ENCODE measurements at places on chromosomes 12 and 14. TPM values are rescaled to one million over a fixed set of nuclear protein-coding genes. Genes with fewer than 3 reads are reported as not detected.
A peak's percentile ranks its signal among the peaks of the same experiment; 100 is the strongest.

The ASPG gene
- 1.8 TPM for total RNA-seq

The JPH4 gene
- total RNA-seq: 0.63 TPM

- no peak for DNase-seq
- no peaks in the 10 kb centered on the region for H3K27me3 ChIP-seq
- peaks cover 7% of the 10 kb centered on the region for H3K36me3 ChIP-seq
- no peak overlapping the region for H3K27ac ChIP-seq
- peaks cover 17% of the 10 kb centered on the region for H3K4me1 ChIP-seq
These were observed 40.7 kb downstream of the R3HDM2 start for GRCh38 chr12:57390174-57390573.

DNA sequence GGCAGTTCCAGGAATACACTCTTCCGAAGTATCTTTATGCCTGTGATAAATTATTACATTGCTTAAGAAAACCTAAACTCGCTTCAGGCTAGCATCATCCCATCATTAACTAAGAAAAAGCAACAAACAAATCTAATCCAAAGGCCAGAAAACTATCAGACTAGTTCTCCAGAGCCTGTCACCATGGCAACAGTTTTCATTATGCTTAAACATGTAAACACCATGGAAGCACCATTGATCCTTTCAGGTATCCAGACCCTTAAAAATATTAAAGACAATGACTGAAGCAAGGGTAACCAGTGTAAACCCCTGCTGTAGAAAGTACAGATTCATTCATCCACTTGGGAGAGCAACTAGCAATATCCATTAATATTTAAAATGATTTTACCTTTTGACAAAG, 9.8 kb downstream of the DAD1 start:
- no peaks in the 10 kb centered on the region for H3K27me3 ChIP-seq
- peaks cover 8% of the 10 kb centered on the region for H3K36me3 ChIP-seq
- DNase-seq: no peak

DNA sequence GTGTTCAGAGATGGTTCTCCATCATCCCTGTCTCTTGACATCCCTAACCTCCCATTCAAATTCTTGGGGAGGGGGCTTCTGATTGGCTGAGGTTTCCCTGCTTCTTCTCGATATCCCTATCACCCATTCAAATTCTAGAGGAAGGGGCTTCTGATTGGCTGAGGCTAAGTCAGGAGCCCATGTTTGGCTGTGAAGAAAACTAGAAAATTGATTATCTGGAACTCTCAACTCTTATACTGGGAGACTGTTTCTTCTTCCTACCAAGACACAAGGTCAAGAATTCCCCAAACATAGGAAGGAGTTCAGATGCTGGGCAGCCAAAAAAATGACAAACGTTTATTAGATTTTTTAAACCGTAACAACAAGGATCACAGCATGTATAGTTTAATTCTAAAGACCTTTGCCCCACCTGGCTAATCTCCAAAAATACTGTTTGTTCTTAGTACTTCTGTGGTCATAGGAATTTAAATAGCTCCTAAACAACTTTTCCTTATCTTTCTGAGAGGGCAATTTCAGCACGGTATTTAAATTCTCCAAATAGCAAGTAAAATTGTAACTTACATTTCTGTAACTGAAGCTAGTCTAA, 26.4 kb downstream of the SPIC start:
- no peak for DNase-seq
- peaks cover 66% of the 10 kb centered on the region for H3K27me3 ChIP-seq
- no peaks in the 10 kb centered on the region for H3K4me1 ChIP-seq
- H3K36me3 ChIP-seq: no peaks in the 10 kb centered on the region
- no peak overlapping the region for H3K4me3 ChIP-seq

GRCh38 chr14:37411079-37411735, 183.8 kb downstream of the FOXA1 start:
- H3K27me3 ChIP-seq: no peaks in the 10 kb centered on the region
- no peaks in the 10 kb centered on the region for H3K36me3 ChIP-seq
- no peak overlapping the region for H3K4me3 ChIP-seq
- H3K27ac ChIP-seq: no peak overlapping the region
- no peaks in the 10 kb centered on the region for H3K4me1 ChIP-seq

DNA sequence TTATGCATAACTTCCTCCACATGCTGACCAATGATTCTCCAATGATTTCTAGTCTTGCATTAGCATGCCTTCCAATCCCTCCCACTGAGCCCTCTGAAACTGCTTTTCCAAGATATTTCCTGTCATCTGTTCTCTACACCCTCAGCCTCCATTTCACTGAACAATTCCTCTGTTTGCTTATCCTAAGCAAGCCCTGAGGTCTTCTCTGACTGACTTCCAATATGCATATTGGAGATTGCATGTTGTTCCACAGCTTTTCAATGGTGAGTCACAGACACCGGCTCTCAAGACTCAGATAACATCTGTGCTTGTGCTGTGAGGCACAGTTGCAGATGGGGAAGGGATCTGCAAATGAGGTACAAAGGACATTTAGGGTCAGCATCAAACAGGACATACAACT, 141.0 kb downstream of the SLC16A7 start:
- peak; percentile 68 for DNase-seq
- no peaks in the 10 kb centered on the region for H3K4me1 ChIP-seq
- no peaks in the 10 kb centered on the region for H3K27me3 ChIP-seq
- no peaks in the 10 kb centered on the region for H3K36me3 ChIP-seq
- no peak overlapping the region for H3K4me3 ChIP-seq

GRCh38 chr12:104526751-104527150, 70.0 kb downstream of the CHST11 start:
- H3K4me1 ChIP-seq: peaks cover 49% of the 10 kb centered on the region
- H3K27me3 ChIP-seq: no peaks in the 10 kb centered on the region
- DNase-seq: no peak
- H3K4me3 ChIP-seq: no peak overlapping the region
- H3K27ac ChIP-seq: peak overlapping the region; percentile 71
- H3K36me3 ChIP-seq: no peaks in the 10 kb centered on the region

DNA sequence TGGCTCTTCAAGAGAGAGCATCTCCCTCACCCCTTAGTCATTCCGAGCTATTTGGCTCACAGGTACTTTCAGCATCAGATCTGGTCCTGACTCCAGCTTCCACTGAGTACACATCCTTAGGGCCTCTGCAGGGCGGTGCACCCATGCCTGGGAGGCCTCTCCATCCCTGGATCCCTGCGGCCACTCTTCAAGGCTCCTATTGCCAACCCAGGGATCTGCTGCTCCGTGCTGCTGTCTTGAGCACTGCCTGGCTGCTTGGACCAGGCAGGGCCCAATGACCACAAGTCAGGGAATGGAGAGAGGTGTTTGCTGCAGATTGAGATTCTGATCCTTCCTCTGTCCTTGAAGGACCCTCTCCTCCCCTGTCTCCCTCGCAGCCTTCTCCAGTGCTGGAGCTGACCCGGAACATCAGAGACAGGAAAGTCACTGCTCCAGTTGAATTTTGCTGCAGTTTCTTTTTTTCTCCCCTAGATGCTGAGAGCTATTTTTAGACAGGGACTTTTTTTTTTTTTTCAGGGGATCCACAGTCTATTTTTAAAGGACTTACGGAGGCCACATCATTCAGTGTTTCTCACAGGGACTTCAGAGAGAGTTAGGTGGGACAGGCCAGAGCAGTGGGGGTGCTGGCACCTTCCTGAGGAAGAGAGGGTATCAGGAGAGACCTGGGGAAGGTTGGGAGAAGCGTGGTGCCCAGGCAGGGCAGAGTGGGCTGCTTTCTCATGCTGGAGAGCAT, 50.1 kb upstream of the KCNA1 start:
- no peak for DNase-seq
- H3K36me3 ChIP-seq: no peaks in the 10 kb centered on the region
- peak overlapping the region; percentile 57 for H3K27ac ChIP-seq
- no peak overlapping the region for H3K4me3 ChIP-seq
- peaks cover 12% of the 10 kb centered on the region for H3K27me3 ChIP-seq

DNA sequence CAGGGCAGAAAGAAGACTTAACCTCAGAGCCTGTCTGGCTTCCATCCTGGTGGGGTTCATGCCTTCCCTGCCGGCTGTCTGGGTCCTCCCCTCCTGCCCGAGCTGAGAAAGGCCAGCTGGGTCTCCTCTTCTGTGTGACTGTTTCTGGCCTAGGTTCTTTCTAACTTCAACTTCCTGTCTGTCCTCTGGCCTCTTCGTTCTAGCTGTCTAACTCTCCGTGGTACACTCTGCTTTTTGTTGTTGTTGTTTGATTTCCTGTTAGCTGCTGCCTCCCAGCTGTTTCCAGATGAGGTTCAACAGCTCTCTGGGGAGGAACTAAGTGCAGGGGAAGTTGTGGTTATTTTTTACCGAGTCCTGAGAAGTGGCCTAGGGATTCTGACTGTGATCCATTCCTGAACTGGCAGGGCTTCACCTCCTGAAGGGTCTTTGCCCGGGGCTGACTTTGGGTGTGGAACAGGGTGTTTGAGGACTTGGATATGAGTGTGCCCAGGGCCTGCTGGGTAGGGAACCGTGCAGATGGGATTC, 3.2 kb downstream of the MLXIP start:
- no peak overlapping the region for H3K27ac ChIP-seq
